ENCODE measurements at places on chromosomes 5 and 9.

DNA sequence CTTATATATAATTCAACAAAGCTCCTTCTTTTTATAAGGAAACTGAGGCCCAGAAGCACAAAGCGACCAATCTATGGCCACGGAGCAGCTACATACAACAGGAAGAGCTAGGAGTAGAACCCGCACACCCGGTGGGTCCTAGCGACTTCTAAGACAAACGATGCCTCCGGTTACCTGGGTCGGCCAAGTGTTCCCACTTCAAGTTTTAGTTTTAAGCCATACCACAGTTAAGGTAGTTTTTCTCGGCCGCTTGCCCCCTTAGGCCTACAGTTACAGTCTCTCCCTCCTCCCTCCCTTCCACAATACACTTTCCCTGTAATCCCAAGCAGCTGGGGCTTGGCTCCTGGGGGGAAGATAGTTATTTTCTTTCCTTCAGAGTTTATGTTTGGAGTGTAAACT is 533 bp downstream of the SREK1IP1 start:
- no peak for DNase-seq

DNA sequence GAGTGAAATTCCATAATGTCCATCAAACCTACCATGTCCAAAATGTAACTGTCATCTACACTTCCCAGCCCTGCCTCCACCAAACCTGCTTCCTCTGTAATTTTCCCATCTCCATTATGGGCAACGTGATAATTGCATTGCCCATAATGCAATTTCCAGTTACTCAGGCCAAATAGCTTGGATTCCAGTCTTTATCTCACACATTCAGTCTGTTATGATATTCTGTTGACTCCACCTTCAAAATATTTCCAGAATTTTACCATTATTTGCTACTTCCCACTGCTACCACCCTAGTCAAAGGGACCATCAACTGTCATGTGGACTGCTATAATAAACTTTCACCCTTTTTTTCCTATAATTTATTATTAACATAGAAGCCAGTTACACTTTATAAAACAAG is 256.0 kb downstream of the CWC27 start:
- DNase-seq = no peak

DNA sequence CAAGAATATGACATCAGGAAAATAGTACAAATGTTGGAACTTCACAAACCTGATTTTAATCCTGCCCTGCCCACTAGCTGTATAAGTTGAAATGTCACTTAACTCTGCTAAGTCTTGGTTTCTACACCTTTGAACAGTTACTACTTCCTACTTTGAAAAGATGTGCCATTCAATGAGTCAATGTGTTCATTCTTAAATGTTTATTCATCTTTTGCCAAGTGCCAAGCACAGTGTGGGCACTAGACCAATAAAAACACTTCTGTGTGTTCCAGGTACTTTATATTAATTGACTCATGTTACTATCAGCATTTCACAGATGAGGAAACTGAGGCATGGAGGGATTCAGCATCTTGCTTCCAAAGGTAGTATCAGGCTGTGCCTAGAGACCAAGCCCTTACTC is 12.8 kb downstream of the PDCL start:
- DNase-seq = peak; percentile 74

DNA sequence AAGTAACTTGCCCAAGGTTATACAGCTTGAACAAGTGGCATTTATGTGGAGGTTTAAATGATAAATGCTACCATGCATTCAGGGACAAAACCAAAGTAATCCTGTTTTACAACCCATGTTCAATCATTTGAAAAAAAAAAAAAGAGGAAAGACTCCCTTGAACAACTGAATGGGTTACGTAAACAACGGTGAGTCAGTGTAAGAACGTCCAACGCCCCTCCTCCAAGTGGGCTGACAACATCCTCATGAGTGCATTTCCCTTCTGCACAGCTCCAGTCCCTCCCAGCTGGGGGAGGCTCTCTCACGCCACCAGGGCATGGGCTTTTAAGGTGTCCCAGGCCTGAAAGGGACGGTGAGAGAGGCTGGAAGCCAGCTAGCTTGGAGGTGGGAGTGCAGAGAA is 90.0 kb downstream of the PRRT1B start:
- peak; percentile 97 for DNase-seq

GRCh38 chr5:73911761-73912393 is 285.9 kb downstream of the ARHGEF28 start:
- no peak for DNase-seq

DNA sequence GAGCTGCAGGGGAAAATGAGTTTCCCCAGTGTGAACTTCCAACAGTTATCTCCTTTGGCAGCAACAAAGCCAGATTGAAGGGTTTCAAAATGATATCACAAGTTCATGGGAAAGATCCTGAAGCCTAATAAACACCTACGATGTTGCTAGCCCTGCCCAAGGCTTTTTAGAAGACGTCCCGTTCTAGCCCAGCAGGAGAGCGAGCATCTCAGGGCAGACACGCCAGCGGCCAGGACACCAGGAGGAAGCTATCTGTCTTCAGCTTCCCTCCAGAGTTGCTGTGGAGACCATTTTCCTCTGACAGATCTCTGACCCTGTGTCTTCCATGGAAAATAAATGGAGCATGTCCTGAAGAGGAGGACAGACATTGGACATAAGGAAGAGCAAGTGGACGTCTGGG is 98.4 kb downstream of the FBXO38 start:
- no peak for DNase-seq

DNA sequence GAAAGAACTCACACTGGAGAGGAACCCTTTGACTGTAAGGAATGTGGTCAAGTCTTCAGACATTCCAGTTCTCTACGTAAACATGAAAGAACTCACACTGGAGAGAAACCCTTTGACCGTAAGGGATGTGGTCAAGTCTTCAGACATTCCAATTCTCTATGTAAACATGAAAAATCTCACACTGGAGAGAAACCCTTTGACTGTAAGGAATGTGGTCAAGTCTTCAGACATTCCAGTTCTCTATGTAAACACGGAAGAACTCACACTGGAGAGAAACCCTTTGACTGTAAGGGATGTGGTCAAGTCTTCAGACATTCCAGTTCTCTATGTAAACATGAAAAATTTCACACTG is 32.6 kb downstream of the MAPK9 start:
- no peak for DNase-seq

GRCh38 chr5:35651002-35651756 is 33.5 kb downstream of the SPEF2 start:
- DNase-seq = peak; percentile 68

GRCh38 chr9:28059192-28059591 is 485.9 kb upstream of the C9orf72 start:
- no peak for DNase-seq

DNA sequence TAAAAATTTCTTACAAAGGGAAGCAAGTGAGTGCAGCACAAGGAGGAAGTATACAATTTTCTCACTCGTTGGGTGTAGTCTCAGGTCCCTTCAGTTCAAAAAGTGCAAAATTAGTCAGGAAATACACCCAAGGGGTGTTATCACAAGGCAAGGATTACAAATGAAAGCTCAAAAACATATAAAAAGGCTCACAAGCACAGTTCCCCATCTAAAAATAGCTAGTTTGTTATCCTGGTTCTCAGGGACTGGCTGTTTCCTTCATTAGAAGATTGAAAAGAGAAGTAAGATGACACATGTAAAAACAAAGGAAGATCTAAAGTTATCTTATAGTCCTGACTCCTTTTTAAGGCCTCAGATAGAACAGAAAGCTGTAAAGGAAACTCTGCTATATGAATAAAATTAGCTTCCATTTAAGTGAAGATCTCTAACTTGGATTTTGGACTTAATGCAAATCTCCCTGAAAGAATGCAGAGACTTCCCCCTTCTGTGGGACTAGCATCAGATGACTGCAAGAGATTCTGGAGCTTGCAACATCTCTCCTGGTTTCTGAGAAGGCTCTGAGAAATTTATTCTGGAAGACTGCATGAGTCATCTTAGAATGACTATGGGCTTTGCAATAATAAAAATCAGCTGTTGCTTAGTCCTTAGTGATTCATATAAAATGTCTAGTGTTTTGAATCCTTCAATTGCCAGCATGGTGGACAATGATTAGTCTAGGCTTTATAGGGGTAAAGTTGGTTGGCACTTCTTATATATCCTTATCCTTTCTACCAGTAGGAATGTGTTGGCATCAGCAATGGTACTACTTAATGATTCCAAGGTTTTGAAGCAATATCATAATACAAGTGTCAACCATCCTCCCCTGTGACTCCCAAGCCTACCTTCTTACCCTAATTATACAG is 25.4 kb downstream of the DAB2 start:
- DNase-seq = peak; percentile 94

DNA sequence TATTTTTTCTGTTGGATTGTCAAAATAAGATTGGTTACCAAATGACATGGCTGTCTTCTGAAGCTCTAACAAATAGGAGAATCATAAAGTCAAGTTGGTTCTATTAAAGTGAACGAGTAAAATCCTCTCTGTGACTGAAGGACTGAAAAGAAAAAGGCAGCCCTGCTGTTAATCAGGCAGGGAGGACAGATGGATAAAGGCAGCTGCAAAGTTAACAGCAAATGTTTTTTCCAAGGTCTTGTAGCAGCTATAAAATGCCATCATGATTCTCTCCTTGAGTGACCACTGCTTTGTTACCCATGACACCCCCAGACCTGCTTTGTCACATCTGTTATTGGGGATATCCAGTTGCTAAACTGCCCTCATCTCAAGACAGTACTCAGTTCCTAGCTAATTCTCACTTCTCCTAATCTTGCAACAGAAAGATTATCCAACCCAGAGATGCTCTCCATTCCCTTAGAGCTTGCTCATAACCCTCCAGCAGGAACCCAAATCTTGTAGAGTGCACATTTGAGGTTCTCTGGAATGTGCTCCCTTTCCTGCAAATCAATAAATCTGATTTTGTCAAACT is 89.7 kb upstream of the PARP8 start:
- no peak for DNase-seq

All from MCF 10A (cell line).